ENCODE measurements at places on chromosomes 5 and 9.

- DNase-seq = no peak
Measured at GRCh38 chr9:34746526-34746925, 36.6 kb upstream of the CCL21 start.

GRCh38 chr5:73284220-73284795 lies 111.3 kb downstream of the TMEM174 start:
- no peak for DNase-seq

- DNase-seq = no peak
Measured at GRCh38 chr9:77848897-77849296, 182.7 kb downstream of the GNAQ start.

- DNase-seq = peak; percentile 32
Measured at GRCh38 chr5:72194846-72195245, 87.6 kb downstream of the MAP1B start.

DNA sequence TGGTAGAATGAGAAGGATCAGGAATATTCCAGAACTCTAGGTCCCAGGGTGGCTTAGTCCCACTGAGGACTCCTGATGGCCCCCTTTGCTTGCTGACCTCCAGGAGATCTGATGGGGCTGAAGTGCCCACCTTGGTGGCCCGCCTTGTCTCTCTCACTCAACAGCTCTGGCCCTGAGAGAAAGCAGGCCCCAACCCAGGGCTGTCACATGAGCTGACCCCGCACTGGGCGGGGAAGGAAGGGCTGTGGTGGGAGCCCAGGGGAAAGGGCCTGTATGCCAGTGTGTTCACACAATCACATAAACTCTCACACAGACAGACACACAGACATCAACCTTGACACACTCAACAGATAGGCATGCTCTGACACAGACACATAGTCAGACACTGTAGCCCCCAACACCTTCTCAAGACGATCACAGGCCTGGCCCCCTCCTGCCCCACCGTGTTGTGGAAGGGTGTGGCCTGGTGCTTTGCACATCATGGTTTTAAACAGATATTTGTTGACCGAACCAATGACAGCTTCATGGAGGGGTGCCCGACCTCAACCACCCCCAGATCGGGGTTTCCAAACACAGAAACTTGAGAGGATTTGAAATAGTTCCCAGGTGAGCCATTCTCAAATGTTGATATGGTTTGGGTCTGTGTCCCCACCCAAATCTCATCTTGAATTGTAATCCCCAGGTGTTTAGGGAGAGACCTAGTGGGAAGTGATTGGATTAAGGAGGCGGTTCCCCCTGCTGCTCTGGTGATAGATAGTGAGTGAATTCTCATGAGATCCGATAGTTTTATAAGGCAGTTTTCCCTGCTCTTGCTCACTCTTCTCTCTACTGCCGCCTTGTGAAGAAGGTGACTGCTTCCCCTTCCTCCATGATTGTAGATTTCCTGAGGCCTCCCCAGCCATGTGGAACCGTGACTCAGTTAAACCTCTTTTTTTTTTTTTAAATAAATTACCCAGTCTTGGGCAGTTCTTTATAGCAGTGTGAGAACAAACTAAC lies 48.5 kb upstream of the HAND1 start:
- DNase-seq = no peak

DNA sequence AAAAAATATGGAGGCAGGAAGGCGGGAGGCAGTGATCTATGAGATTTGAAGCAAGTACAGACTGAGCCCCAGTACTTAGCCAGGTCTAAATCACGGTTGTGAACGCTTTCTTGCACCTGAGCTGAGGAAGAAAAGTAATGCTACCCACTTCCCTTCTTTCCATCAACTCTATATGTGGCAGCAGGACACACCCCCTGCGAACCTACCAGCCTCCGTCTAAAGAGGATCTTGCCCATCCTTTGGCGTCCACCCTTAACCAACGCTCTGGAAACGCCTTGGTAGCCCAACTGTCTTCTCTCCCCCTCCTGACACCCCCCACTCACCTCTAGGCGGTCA lies 545 bp downstream of the HMGCS1 start:
- DNase-seq = no peak

DNA sequence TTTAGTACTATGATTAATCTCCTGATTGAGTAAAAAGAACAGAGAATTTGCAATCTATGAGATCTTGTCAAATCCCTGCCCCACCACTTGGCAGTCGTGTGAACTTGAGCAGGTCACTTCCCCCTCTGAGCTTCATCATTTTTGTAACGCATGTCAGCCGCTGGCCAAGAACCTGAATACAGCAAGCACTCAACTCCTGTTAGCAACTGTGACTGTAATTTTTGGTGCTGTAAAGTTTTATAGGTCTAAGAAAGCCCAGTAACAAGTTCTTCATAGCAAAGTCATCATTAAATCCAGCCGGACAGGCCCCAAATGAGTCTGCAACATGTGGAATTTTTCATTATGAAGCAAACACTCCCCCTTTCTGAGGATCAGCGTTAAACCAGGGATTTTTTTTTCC lies 49.4 kb downstream of the DRD1 start:
- no peak for DNase-seq

GRCh38 chr9:73701415-73702057 lies 549.9 kb downstream of the ANXA1 start:
- DNase-seq = no peak

GRCh38 chr5:155313518-155313917 lies 300.0 kb downstream of the KIF4B start:
- DNase-seq = no peak

- no peak for DNase-seq
Measured at GRCh38 chr5:6457592-6457991, 8.9 kb downstream of the UBE2QL1 start.

- DNase-seq = no peak
Measured at GRCh38 chr9:131641618-131642495, 96.5 kb downstream of the PRRT1B start.

GRCh38 chr5:67515762-67516161 lies 319.2 kb upstream of the CD180 start:
- peak; percentile 14 for DNase-seq

DNA sequence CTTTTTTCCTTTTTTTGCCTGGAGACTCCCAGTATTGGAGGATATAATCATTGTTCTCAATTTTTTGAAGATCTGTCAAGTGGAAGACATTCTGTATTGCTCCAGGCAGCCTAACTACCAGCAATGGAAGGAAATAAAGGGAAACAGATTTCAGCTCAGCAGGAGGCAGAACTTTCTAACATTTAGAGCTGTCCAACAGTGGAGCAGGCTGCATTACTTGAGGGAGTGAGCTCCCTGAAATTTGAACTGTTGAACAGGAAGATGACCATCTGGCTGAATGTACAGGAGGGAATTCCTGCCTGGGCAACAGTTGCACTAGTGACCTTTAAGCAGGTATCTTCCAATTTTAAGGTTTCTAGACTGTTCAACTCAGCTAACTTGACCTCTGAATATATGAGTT lies 1.1 kb upstream of the GAPVD1 start:
- DNase-seq = no peak

Measured in activated gamma-delta T cell treated with Interleukin-2 at 50 U/mL for 16 hours (primary cell).